ENCODE measurements at places on chromosomes 1 and 21.

GRCh38 chr1:115757326-115757725 is 11.2 kb downstream of the CASQ2 start:
- no peak for DNase-seq

DNA sequence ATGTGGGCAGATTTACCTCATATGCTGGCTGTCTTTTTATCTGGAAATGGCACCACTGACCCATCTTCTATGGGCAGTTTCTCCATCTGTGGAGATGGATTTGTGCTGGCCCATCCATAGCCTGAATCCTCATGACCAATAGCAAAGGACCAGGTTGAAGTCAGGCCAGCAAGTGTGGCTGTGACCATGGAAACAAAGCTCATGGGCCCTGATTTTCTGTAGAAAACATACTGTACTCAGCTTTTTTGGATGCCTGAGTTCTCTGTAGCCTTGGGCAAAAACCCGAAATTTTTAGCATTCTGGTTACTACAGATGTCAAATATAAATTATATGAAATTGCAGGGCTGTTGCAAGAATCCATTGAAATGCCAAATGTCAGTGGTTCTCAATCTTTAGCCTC is 155.0 kb downstream of the PLXNA2 start:
- DNase-seq = no peak

- no peak for DNase-seq
Measured at GRCh38 chr1:201584471-201585092, 45.7 kb downstream of the NAV1 start.

DNA sequence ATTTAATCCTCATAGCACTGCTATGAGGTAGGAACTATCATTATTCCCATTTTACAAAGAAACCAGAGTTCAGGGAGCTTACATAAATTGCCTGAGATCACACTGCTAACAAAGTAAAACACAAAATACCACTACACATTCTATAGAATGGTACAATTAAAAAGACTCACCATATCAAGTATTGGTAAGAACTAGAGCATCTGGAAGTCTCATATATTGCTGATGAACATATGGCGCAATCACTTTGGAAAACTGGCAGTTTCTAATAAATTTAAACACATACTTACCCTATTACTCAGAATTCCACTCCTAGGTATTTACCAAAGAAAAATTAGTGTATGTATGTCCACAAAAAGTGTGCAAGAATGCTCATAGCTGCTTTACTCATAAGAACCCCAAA is 261.5 kb downstream of the RRAGC start:
- no peak for DNase-seq

- DNase-seq = no peak
Measured at GRCh38 chr1:15328351-15329103, 81.2 kb upstream of the EFHD2 start.

DNA sequence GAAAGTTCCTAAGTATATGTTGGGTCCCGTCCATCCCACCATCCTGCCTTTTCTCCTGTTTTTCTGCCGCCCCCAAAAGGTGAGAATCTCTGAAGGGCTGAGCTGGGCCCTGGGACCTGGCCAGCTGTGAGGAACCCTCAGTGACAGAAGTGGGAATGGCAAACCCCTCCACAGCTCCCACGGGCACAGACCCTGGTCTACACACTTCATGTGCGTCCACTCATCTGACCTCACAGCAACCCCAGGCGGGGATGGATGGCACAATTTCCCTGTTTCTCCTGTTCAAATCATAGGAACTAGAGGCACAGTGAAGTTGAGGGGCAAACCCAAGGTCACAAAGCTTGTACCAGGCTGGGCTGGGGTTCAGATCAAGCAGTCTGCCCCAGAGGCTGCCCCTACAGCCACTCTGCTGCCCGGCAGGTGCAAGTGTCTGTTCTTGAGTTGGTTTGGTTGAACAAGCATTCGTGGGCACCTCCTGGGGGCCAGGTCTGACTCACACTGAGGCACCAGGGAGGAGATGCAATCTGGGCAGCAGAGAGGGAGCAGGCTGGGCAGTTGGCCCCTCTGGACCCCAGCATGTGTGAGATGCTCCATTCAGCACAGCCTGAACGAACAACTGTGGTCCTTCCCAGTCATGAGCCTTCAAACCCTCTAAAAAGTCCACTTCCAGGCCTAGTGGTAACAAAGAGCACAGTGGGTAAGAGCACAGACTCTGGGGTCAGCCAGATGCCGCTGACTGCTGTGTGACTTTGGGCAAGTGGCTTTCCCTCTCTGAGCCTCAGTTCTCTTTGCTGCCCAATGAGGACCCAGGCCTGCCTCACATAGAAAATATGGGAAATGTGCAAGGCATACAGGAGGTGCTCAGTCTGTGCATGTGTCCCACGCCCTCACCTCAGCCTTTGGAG is 4.0 kb downstream of the EDN2 start:
- no peak for DNase-seq

DNA sequence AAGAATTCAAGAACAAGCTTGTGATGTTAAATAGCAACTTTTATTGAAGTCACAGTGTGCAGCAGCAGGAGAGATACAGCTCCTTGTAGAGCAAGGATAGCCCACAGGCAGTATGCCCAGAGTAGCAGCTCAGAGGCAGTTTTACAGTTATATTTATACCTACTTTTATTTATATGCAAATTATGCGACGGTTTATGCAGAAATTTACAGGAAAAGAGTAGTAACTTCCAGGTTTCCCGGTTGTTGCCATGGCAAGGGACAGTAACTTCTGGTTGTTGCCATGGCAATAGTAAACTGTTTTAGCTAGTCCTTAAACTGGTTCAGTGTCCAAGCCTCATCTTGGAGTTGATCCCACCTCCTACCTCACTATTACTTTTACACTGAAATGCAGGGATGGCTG is 344.6 kb upstream of the LYPLAL1 start:
- DNase-seq = no peak

DNA sequence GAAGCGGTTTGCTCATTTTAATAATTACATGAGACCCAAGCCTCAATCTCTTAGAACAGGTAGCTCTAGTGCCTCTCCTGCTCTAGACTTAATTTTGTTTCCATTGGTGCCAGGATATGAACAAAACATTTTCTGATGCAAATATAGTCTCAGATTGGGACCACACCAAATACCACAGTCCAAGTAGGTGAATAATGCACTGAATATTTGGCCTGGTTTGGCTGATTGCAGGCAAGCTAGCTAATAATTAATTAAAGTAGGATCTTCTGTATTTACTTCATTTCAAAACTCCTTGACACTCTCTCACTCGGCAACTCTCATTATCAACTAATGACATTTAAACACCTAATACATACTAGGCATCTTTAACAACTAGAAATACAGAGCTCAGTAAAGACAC is 219.6 kb downstream of the LTN1 start:
- no peak for DNase-seq

- no peak for DNase-seq
Measured at GRCh38 chr1:175200678-175201521, 8.3 kb upstream of the KIAA0040 start.

DNA sequence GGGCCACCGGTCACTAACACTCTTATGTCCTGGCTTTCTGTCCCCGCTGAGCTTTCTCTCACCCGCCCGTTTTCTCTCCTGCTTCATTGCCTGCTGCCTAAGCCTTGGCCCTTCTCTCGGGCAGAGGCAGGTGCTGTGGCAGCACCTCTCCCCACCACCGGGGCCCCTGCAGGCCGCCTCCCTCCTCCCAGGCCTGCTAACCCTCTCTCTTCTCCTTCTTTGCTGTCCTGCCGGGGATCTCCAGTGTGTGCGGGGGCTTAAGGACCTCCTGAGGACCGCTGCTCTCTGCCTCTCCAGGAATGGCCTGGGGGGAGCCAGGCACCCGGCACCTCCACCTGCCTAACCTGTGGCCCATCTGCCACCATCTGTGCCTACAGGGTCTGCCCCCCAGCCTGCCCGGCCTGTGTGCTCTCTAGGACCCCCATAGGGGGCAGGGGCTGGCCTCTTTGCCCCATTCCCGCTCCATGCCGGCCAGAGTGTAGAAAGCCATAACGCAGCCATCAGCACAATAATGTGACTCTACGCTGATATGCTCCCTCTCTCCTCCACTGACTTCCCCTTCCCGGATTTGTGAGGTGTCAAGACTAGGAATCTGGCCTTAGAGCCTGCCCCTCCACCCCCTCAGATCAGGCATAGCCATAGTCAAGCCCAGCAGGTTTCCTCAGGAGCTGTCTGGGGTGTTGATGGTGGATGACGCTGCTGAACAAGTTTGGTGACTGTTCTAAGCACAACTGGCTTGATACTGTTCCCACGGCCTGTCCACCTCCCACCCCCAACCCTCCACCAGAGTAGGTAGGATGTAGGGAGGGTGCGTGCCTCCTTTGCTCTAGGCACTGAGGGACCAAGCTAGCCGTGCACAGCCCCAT is 6.1 kb upstream of the SFN start:
- DNase-seq = no peak

DNA sequence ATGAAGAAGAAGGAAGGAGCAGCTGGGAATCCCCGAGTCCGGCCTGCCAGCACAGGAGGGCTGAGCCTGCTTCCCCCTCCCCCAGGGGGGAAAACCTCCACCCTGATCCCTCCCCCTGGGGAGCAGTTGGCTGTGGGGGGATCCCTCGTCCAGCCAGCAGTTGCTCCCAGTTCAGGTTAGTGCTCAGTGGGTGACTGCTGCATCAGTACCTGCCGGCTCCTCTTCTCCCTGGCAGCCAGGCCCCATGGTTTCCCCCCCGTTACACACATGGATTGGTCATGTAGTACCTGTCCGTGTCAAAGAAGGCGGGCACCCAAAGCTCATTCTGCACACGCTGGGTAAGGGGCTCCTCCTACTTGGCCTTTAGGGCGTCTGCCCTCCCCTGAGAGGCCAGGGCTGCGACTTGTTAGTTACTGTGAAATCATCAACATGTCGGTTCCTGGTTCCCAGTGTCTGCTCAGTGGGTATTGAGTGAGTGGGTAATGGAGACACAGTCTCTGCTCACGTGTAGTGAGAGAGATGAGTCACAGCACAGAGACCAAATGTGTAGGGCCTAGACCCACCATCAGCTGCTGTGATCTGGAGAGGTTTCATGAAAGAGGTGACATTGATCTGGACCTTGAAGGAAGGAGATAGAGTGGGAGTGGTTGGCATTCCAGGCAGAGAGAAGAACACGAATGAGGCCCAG is 11.5 kb downstream of the NECAP2 start:
- DNase-seq = no peak

DNA sequence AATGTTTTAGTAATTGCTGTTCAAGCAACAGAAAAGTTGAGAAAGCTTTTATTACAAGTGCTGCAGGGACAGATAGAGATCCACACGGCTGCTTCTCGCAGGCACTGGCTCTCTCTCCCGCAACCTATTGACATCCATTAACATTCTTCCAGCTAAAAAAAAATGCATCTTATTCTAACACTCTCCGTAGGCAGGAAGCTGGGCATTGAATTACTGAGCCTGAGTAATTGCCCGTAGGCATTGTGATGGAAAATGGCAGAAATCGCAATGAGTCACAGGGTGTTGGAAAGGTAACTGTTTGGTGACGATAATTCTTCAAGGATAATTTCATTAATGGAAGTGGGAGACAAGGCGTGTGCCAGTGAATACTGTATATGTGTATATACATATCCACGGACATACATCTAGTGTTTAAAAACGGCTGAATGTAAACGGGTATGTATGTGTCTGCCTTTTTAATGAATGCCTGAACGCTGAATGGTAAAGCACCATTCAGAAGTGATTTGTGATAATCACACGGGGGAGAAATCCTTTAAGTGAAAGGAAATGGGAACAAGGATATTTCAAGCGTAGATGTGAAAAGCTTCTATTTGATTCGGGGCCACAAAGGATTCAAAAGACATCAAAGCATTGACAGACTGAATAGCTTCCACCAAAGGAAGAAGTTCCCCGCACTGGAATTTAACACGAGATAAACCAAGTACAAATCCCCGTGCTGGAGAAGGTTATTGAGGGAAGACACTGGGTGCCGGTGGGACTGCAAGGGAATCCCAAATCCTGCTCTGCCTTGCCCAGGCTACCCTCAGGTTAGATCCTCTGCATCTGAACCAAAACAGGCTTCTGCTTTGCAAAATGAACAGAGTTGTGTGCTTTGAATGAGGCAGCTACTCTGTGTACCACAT is 567.2 kb downstream of the NPHP4 start:
- no peak for DNase-seq

DNA sequence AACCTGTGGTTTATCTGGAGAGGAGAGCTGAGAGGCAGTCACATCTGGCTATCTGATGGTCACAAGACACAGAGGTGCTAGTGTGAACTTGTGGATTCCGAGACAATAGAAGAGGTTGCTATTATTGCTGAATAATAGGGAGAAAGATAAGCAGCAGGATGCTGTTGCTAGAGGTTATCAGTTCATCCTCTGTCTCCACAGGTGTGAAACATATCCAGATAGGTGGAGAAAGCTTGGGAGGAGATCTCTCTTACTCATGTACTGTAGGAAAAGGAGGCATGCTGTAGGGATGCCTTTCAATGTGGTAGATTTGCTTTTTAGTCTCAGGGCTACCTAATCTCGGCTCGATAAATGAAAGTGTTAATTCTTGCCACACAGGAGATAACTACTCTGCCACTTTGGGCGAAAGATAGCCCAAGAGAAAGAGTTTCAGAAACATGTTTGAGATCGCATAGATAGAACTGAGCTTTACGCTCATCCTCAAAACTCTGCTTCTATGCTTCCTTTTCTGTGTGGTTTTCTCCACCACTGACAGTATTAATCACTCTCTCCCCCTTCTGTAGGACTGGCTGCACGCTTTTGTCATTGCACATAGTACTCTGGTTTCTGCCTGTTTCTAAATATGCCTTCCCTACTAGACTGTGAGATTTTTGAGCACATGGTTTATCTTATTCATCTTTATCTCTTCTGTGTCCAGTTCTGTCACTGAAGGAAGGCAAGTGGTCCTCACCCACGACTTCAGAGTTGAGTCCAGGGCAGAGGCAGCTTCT is 36.7 kb upstream of the PLXNA2 start:
- no peak for DNase-seq

DNA sequence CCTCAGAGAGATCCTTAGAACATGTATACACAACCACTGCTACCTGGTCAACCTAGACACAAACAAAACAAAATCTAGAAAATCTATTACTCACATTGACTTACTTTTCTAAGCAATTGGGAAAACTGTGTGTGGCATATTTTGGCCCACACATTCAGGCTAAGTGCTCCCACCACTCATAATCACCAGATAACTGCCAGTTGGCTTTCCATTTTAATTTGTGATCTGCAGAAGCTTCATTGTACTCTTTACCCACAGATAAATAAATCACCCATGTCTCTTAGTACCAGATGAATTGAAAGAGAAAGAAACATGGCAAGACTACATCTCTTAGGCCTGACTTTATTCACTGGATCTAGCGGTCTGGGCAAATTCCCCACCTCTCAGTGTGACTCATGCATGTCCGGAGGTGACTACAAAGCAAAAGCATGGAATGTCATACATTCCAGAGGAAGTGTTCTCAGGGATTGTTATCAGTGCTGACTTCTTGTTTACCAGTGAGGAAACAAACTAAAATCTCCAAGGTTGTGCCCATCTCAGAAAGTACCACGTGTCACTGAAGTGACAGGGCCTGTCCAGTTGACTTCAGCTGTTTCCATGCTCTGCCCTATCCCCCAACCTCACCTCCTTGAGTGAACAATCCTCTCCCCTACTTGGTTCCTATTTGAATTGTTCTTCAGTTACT is 52.4 kb upstream of the BCL10 start:
- DNase-seq = no peak

GRCh38 chr1:168246506-168246905 is 20.7 kb downstream of the SFT2D2 start:
- no peak for DNase-seq

GRCh38 chr1:159212596-159212995 is 7.9 kb downstream of the ACKR1 start:
- no peak for DNase-seq
